IMR-90 (cell line): ENCODE measurements at places on chromosomes 6 and 20.

DNA sequence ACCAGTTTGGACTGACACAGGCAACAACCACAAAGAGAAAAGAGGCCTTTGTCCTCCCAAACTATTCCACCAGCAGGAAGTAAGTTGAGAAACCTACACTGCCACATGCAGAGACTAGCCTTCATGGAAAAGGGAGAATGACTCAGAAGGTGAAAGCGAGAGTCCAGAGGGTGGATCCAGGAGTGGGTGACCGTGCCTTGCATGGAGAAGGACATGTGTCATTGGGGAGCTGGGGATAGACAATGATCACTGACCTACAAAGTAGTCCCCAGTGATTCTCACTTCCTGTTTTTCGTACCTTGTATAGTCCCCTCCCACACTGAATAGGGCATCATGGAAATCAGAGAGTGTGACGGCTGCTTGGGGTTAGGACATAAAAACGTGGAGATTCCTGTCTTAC, 91.9 kb downstream of the MYLK4 start:
- no peak for DNase-seq

GRCh38 chr6:42257063-42257462, 39.4 kb upstream of the MRPS10 start:
- DNase-seq: no peak

GRCh38 chr6:104625536-104625935, 234.2 kb downstream of the HACE1 start:
- DNase-seq: peak; percentile 16

DNA sequence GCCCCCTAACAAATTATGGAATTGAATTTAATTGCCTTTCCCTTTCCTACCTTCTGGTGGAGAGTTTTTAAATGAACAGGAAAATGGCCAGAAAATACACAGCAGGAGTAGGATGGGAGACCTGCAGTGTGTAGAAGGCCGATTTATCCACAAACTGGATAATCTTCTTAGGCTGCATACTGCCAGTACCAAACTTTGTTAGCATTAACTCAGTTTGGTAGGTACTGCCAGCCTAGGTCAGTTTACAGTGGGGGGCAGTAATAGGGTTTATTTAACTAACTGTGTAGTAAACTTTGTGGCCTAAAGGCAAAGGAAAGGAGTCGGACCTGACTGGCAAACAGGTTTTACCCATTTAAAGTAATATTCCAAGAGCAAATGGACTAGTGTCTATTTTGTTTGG, 4.6 kb downstream of the NCOA3 start:
- no peak for DNase-seq

GRCh38 chr20:48790473-48791003, 37.3 kb downstream of the PREX1 start:
- no peak for DNase-seq

DNA sequence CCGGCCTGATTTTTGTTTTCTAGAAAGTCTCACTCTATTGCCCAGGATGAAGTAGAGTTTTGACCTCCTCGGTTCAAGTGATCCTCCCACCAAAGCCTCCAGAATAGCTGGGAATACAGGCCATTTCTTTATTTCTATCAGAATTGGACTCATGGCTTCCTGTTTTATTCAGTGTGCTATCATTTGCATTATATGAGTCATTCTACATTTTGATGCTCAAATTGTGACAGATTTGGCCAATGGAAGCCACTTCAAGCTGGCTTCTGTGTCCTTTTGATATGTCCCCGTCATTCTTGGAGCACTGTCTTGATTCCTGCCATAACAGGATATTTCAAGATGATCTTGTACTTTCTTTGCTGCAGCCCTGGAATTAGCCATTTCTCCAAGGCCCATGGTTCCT, 75.1 kb downstream of the CNBD2 start:
- DNase-seq: no peak

- DNase-seq: peak; percentile 41
Measured at GRCh38 chr6:143759666-143760065, 81.9 kb downstream of the PHACTR2 start.

- DNase-seq: no peak
Measured at GRCh38 chr20:13245250-13245723, 24.2 kb downstream of the ISM1 start.

GRCh38 chr6:32218167-32218566, 5.7 kb downstream of the NOTCH4 start:
- no peak for DNase-seq

GRCh38 chr6:42227173-42227850, 9.7 kb upstream of the MRPS10 start:
- DNase-seq: no peak

DNA sequence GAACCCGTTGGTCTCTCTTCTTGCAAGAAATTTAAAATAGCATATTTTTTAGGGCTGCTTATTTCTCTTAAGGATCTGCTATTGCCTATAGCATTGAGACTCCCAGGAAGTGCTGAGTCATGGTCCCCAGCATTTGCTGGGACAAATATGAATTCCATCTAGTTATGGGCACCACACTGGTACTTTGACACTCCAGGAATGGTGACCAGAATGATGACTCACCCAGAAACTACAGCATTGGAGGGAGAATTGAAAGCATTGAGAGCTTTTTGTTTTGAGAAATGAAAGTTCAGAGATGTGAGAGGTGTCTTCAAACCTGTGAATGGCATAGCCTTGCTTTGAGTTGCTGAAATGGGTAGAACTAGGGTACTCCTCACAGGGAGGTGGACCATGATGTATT, 699.7 kb downstream of the DHX35 start:
- no peak for DNase-seq

GRCh38 chr20:50015993-50016770, 33.4 kb downstream of the SNAI1 start:
- DNase-seq: no peak

GRCh38 chr6:39801456-39802251, 9.5 kb downstream of the DAAM2 start:
- DNase-seq: no peak

DNA sequence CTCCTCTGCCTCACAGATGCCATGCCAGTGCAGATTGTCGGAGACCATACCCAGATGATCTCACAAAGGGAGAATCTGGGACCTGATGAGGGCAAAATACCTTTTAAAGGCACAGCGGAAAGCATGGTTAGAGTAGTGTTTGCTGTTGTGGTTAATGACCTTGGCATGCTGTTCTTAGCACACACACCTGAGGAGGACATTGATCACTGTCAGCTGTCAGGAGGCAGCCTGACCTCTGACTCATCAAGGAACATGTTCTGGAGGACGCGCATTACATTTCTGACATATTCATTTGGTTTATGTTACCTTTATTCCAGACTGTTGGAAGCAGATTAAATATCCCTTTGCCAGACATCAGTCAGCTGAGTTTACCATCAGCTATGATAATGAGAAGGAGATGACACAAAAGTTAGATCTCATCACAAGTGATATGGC, 57.1 kb downstream of the GOPC start:
- no peak for DNase-seq

DNA sequence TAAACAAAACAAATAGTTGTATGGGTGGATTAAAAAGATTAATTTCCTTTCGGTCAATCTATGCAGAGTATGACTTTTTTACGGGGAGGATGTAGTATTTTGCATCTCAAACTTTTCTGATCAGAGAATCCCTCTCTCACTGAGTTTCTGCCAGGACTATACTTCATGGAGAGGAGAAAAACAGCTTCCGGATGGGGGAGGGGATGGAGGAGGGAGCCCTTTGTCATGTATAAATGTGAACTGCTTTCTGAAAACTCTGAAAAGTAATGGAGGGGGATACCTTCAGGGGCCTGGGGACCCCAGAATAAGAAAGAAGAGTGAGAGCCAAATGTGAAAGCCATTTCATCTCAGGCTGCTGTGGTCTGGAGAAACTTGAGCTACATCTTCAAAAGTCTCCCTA, 173.1 kb upstream of the KCNK16 start:
- no peak for DNase-seq

GRCh38 chr6:83307849-83308248, 114.7 kb downstream of the RWDD2A start:
- DNase-seq: no peak

DNA sequence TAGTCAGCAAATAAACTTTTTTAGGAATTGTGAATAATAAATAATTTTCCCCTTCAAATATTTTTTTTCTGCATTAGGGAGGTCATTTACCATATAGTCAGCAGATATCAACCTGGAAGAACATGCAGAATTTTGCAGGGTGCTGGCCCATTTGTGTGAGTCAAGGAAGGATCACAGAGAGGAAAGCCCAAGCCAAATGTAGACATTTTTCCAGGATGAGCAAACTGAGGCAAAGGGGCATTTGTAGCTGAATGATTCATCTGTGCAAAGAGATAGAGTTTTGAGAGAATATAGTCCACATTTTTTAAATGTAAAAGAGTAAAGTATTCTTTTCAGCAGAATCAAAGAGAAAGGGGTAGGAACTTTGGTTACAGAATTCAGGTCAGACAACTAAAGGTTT, 555.5 kb upstream of the MARCKS start:
- peak; percentile 68 for DNase-seq

DNA sequence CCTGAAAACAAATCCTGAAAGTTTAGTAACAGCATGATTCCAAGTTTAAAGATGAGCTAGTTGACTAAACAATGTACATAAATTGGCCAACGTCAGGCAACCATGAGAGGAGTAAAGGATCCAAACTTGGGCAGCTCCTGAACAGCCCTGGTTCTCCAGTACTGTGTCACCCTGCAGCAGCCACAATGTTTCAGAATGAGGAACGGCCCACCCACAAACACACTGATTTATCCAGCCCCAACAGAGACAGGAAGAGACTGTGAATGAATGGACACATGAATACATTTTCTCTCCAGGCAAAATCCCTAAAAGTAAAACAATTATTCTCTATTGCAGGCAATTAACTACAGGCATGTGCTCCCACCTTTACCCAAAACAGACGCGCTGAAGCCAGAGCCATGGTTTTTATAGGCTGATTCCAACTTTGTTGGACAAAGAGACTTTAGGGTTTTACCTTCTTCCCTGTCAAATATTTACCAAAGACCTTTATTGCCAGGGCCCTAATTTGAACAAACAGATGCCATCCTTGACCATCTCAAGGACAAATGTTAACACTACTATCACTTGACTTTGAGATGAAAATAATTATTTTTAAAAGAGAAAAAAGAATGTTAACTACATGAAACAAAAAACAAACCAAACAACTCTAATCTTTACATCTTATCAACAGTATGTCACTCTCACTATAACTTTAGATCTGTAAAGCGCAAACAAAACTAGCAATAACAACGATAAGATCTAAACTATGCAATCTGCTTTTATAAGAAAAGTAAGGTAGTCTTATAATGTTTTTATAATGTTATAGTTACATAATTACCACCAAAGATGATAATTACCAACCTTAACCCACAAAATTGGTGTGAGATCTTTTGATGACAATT, 22.9 kb downstream of the CNKSR3 start:
- DNase-seq: peak; percentile 31

- no peak for DNase-seq
Measured at GRCh38 chr6:161393292-161393691, 119.4 kb upstream of the AGPAT4 start.

DNA sequence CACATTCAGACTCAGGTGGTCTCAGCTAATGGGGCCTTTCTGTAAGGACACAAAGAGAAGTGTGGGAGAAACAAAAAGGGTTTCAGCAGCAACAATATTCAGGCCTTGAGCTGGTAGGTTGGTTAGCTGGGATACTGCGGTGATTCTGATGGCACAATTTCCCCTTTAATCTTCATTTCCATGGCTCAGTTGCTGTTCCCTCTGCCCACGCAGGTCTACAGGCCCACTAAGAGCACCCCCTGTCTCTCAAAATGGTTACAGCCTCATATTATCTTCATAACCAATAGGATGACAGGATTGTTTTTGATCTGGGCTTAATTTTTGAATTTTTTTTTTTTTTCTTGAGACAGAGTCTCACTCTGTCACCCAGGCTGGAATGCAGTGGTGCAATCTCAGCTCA, 48.9 kb downstream of the MYB start:
- DNase-seq: no peak

GRCh38 chr6:41375598-41376151, 40.3 kb downstream of the NCR2 start:
- DNase-seq: no peak

GRCh38 chr6:19929312-19929711, 92.1 kb downstream of the ID4 start:
- no peak for DNase-seq

- DNase-seq: no peak
Measured at GRCh38 chr6:3801960-3802359, 47.2 kb upstream of the FAM50B start.

- DNase-seq: peak; percentile 58
Measured at GRCh38 chr6:32415521-32416019, 8.6 kb upstream of the BTNL2 start.

- DNase-seq: peak; percentile 8
Measured at GRCh38 chr20:1528811-1529210, 28.7 kb downstream of the SIRPD start.

GRCh38 chr6:125302840-125303511, 1.2 kb upstream of the HDDC2 start:
- peak; percentile 37 for DNase-seq

GRCh38 chr6:158113802-158114201, 54.3 kb downstream of the SERAC1 start:
- DNase-seq: no peak

DNA sequence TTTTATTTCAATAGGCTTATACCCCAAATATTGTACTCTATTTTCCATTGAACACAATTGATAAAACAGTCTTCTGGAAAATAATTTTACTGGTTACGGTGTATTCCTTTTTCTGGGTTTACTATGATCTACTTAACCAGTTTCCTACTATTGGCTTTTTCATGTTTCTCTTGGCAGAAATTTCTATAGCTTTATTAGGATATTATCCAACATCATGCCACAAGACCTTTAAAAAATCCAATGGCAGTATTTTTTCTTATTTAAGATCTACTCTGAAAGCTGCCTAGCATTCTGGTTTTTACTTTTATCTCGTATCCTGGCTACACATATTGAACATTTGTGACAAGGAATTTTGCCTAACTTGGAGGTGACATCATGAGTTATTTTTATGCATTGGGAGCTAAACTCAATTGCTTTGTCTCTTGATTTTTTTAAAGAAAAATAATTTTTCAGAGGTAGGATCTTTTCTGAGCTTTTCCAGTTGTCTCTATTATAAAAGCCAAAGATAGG, 45.5 kb downstream of the SLC9A8 start:
- DNase-seq: no peak

- peak; percentile 57 for DNase-seq
Measured at GRCh38 chr6:97394160-97394748, 111.2 kb upstream of the MMS22L start.

DNA sequence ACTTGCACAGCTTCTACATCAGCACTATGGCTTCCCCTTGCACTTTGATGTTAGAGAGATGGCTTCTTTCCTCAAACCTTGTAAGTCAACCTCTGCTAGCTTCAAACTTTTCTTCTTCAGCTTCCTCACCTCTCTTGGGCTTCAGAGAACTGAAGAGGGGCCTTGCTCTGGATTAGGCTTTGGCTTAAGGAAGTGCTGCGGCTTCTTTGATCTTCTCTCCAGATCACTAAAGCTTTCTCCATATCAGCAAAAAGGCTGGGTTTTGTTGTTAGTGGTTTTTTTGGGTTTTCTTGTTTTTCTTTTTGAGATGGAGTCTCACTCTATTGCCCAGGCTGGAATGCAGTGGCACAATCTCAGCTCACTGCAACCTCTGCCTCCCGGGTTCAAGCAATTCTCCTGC, 24.0 kb downstream of the CDK5RAP1 start:
- no peak for DNase-seq

- no peak for DNase-seq
Measured at GRCh38 chr20:50252701-50253100, 62.1 kb downstream of the CEBPB start.

GRCh38 chr6:87738000-87738399, 36.0 kb upstream of the AKIRIN2 start:
- DNase-seq: no peak

- DNase-seq: no peak
Measured at GRCh38 chr6:12077021-12077710, 65.1 kb downstream of the HIVEP1 start.

GRCh38 chr6:74103417-74103816, 407.4 kb downstream of the CD109 start:
- DNase-seq: no peak
